ENCODE measurements at places on chromosomes 5 and 9. TPM values are rescaled to one million over a fixed set of nuclear protein-coding genes. Genes with fewer than 3 reads are reported as not detected.

PCDHGC5 gene
- 0.51 TPM for total RNA-seq

SECISBP2 gene
- total RNA-seq, result 16.4 TPM

PCSK5 gene
- total RNA-seq, result 1.0 TPM

TLE1 gene
- total RNA-seq, result 82.4 TPM

RANBP3L gene
- total RNA-seq, result under 0.01 TPM

MARVELD2 gene
- total RNA-seq, result 0.90 TPM

HAND1 gene
- total RNA-seq, result not detected

ZBTB26 gene
- 3.5 TPM for total RNA-seq

CDO1 gene
- 1.6 TPM for total RNA-seq

PTGR1 gene
- total RNA-seq, result 6.8 TPM

HEXB gene
- 94.5 TPM for total RNA-seq

ANKRD33B gene
- 2.1 TPM for total RNA-seq

PFN3 gene
- not detected for total RNA-seq

GAS1 gene
- 0.77 TPM for total RNA-seq

PKD2L2 gene
- total RNA-seq, result not detected

TSSK1B gene
- not detected for total RNA-seq

RNF180 gene
- 2.9 TPM for total RNA-seq

PPP3R2 gene
- total RNA-seq, result not detected

PAEP gene
- not detected for total RNA-seq

FCN2 gene
- not detected for total RNA-seq

NSMF gene
- 13.2 TPM for total RNA-seq

NR5A1 gene
- total RNA-seq, result not detected

RGMB gene
- 12.3 TPM for total RNA-seq

ERGIC1 gene
- 57.9 TPM for total RNA-seq

ZNF879 gene
- total RNA-seq, result 2.6 TPM

UBTD2 gene
- total RNA-seq, result 18.3 TPM

ZNF454 gene
- total RNA-seq, result 0.26 TPM

TMEM252 gene
- total RNA-seq, result not detected

LCN9 gene
- total RNA-seq, result not detected

FSTL4 gene
- total RNA-seq, result 0.25 TPM

DROSHA gene
- 41.8 TPM for total RNA-seq

C9orf50 gene
- not detected for total RNA-seq

ANKRD20A1 gene
- 1.2 TPM for total RNA-seq

QRFP gene
- total RNA-seq, result not detected

AK6 gene
- total RNA-seq, result 16.7 TPM

ANXA1 gene
- 583 TPM for total RNA-seq

SLC6A3 gene
- not detected for total RNA-seq

NXNL2 gene
- total RNA-seq, result 0.13 TPM

DCAF12 gene
- total RNA-seq, result 17.2 TPM

ZNF366 gene
- total RNA-seq, result 1.9 TPM

PRRT1B gene
- not detected for total RNA-seq

CDH10 gene
- total RNA-seq, result under 0.01 TPM

MLLT3 gene
- total RNA-seq, result 1.9 TPM

NUP155 gene
- 28.7 TPM for total RNA-seq

SPACA9 gene
- total RNA-seq, result 1.0 TPM

NOL6 gene
- 11.7 TPM for total RNA-seq
